ENCODE measurements at places on chromosomes 5 and 9.
A peak's percentile ranks its signal among the peaks of the same experiment; 100 is the strongest.

DNA sequence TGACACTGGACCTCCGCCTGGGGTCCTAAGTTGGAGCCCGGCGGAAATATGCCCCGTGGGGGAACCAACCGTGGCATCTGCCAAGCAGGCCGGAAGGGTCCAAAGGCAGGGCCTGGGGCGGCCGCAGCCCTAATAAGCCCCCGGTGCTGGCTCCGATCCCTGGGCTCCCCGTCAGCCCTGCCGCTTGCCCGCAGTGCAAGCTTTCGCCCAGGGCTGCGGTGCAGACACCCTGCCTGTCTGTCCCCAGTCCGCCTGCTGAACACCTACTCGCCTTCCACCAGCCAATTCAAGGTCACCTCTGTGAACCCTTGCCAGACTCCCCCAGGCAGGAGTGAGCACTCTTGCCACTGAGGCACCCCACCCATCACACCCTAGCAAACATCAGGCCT lies 502 bp upstream of the PTGR1 start:
- no peak for DNase-seq

GRCh38 chr5:1214936-1215220 lies 10.3 kb upstream of the SLC6A18 start:
- DNase-seq: no peak

DNA sequence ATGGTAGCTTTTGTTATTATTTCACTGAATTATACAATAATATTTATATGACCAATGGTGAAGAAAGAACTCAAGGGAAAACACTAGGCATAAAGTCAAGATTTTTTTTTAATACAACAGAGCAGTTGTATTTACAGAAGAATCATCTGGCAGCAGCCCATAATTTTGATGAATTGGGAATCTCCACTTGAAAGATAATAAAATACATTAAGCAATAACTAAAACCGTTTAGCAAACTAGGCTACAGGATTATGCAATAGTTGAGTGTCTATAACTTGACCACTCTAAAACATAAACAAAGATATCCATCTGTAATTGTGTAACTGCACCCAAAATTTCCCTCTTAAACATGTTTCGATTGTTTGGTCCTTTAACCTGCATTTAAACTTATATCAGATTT lies 80.8 kb downstream of the SNCAIP start:
- peak; percentile 23 for DNase-seq

DNA sequence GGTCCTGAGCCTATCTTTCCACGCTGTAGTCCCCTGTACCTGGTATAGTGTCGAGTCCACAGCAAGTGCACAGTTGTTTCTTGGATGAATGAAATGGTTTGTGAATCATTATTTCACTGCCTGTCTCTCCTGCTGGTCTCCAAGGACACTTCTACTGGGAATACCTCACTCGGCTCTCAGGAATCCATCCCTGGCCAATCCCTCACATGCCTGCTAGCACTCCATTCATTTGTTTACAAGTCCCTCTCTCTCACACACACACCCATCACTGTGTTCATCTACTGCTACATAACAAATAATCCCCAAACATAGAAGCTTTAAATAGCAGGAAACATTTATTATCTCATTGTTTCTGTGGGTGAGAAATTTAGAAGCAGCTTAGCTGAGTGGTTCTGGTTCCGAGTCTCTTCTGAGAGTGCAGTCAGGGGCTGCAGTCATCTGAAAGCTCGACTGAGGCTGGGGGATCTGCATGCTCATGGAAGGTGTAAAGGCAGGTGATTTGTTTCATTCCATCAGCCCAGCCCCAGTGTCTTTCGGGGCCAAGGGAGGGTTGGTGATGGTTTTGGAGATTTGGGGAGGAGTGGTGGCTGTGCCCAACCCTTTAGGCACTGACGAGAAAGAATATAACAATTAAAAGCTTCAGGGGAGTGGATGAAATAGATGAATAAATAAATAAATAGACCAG lies 132.7 kb upstream of the IER5L start:
- DNase-seq: no peak

DNA sequence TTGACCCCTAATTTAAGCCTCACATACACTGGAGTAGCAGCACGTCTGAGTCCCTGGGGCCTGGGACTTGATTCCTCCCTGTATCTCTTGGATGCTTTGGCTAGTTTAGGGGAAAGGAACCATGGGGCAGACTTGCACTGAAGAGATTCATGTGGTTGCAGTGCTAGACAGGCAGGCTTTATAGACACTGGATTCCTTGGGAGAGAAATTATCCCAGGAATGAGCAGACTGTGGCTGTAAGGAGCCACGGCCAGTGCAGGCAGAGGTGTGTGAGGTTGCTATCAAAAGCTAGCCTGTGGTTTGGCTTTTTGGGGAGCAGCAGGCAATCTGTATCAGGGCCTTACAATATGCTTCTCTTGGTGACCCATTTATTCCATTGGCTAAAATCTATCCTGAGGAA lies 20.5 kb upstream of the PITX1 start:
- no peak for DNase-seq

GRCh38 chr5:154271936-154272514 lies 81.5 kb downstream of the GALNT10 start:
- no peak for DNase-seq

- no peak for DNase-seq
Observed at GRCh38 chr5:100761192-100761591, 141.9 kb downstream of the ST8SIA4 start.

DNA sequence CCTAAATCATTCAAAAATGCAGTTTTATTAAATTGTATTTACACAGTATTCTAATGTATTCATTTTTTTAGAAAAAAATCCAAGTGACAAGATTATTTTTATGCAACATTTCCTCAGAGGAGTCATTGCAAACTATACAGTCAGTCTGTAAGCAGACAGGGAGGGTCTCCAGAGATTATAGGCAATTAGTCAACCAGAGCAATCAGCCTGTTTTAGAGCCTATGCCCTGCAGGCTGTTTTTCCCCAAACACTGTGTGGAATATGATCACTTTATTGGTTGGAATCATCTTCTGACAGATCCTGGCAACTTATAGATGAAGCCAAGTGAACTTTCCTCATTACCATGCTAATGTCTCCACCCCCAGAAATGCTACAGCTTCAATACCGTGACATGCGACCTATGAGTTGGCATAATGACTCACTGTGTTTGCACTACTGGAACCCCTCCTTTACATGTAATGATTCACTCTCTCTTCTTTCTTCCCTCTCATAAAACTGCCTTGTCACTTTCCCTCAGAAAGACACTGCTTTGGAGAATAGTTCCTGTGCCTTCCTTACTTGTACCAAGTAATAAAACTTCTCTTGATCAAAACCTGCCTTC lies 577.7 kb upstream of the FTMT start:
- DNase-seq: peak; percentile 13

DNA sequence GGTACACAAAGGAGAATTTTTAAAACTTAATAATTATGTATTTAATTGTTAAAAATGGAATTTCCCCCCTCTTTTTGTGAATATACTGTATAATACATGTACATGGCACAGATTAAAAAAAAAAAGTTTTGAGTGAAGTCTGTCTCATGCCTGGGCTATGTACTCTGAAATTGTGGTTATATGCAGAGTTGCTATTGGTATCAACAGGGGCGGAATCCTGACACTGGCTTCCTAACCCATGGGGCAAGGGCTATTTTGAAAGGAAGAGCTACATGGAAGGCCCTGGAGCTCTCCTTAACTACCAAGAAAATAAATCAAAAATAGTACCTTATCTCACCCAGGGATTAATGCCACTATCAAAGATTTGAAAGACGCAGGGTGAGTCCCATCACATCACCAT lies 865 bp upstream of the FAM193B start:
- DNase-seq: no peak

GRCh38 chr9:19371942-19372341 lies 8.1 kb downstream of the RPS6 start:
- no peak for DNase-seq

DNA sequence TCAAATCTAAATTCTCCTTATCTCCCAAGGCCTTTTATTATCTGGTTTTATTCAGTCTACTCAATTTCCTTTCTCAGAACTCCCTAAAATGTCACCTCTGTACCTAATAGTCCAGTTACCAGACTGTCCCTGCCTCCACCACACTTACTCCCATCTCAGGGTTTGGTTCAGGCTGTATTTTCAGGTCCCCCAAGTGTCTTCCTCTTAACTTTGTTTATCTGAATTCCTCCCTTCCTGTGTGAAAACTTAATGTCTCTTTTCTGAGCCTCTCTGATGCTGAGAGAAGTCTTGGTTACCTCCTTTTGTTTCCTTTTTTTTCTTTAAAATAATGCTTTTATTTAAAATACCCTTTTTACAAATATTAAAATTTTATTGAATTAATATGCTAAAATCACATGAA lies 133.4 kb downstream of the PAM start:
- DNase-seq: no peak

- DNase-seq: no peak
Observed at GRCh38 chr9:104838958-104839357, 75.0 kb downstream of the NIPSNAP3B start.

GRCh38 chr5:146910239-146910638 lies 31.7 kb upstream of the PPP2R2B start:
- no peak for DNase-seq

- DNase-seq: no peak
Observed at GRCh38 chr9:28956116-28956880, 1383.0 kb upstream of the C9orf72 start.

GRCh38 chr9:29751226-29751625 lies 2177.9 kb upstream of the C9orf72 start:
- no peak for DNase-seq

DNA sequence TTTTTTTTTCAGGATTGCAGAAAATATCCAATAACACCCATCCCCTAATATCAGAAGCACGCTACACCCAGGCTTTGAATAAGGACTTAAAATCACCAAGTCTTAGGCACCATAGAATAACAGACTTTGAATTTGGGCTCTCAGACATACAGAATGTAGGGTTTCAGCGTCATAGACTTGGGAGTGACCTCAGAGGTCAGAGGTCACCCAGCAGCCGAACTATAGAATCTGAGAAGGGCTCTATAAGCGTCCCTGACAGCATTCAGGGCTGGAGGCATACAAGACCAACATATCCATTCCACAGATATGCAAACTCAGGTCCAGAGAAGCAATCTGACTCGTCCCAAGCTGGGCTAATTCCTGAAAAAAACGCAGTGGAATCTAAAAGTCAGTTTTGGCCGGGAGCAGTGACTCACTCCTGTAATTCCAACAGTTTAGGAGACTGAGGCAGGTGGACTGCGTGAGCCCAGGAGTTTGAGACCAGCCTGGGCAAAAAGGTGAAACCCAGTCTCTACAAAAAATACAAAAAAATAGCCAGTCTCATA lies 34.7 kb downstream of the SLC6A7 start:
- DNase-seq: no peak

DNA sequence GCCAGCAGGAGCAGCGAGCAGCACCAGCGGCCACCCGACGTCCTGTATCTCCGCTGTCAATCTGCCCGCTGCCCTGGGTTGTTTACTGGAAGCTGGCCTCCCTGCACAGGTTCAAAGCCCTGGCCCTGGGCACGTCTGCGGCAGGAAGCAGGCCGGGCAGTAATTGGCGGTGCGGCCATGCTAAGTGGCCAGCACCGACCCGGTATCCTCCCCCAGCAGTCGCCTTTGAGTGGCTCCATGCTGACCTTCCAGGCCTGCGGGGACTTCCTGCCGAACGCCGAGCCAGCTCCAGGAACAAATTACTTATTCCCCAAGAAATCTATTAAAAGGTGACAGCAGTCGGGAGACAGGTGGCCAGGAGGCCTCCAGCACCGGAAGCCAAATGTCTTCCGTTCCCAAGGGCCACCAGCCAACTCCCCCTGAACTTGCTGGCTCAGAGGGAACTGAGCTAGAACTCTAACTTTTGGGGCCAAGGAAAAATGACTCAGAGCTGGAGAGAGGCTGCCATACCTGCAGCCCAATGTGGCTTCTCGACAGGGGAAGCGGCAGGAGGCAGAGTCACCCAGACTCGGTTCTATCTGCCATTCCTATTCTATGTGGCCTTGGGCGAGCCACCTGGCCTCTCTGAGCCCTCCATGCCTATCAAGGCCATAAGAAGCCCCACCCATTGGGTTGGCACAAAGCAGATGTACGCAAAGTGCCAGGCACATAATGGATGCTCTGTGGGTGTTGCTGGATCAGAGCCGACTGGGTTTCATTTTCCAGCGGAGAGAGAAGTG lies 13.7 kb upstream of the PSMB7 start:
- DNase-seq: no peak

DNA sequence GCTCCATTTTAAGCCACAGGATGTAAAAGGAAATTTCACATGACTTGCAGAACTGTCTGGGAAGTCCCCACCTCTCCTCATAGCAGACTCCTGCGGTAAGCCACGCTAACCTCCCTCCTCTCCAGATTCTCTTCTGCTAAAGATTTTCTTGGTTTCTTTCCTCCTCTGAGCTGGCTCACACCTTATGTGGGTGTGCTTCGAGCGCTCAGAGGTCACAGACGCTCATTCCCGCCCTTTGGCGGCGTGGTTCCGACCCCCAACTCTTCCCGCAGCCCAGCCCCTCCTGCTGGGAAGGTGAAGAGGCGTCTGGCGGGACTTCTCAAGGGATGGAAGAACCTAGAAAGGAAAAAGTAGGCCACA lies 32.9 kb upstream of the CDK20 start:
- no peak for DNase-seq

GRCh38 chr5:16784088-16784487 lies 152.0 kb downstream of the MYO10 start:
- no peak for DNase-seq

- DNase-seq: no peak
Observed at GRCh38 chr9:117480253-117480652, 65.4 kb upstream of the ASTN2 start.

DNA sequence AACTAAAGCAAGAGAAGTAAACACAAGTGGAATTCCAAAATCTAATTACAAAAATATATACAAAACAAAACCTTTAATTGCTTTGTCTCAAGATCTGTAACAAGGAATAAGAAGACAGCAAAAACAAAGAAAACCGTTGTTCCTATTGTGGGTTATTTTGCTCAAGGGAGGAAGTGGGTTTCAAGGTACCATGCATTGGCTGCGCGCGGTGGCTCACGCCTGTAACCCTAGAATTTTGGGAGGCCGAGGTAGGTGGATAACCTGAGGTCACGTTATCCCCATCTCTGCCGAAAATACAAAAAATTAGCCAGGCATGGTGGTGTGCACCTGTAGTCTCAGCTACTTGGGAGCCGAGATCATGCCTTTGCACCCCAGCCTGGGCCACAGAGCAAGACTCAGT lies 12.1 kb upstream of the IQGAP2 start:
- no peak for DNase-seq

- DNase-seq: no peak
Observed at GRCh38 chr5:116669261-116670031, 94.8 kb upstream of the SEMA6A start.

- no peak for DNase-seq
Observed at GRCh38 chr5:91243286-91243685, 139.8 kb downstream of the ARRDC3 start.

- DNase-seq: no peak
Observed at GRCh38 chr5:148491793-148492184, 108.0 kb downstream of the FBXO38 start.

GRCh38 chr9:133813749-133814585 lies 75.8 kb upstream of the SARDH start:
- DNase-seq: no peak

- no peak for DNase-seq
Observed at GRCh38 chr9:16653491-16654399, 216.7 kb downstream of the BNC2 start.

GRCh38 chr5:144659634-144660227 lies 489.1 kb downstream of the KCTD16 start:
- DNase-seq: no peak
